ENCODE measurements at places on chromosomes 3 and 15.

DNA sequence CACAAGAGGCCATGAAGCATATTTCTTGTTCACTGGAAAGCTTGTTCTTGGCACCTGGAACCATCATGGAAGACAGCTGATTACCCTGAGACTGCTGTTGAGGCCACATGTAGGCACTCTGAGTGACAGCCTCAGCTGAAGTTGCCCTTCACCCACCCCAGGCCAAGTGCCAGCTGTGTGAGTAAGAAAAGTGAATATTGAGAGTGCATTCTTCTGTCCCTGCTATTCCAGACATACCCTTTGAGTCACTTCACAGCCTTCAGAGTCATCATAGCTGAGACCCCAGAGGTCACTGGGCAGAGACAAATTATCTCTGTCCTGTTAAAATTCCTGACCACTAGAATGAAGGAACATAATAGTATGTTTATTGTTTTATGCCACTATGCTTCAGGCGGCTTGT, 79.6 kb downstream of the NFKBIZ start:
- no peak for DNase-seq

DNA sequence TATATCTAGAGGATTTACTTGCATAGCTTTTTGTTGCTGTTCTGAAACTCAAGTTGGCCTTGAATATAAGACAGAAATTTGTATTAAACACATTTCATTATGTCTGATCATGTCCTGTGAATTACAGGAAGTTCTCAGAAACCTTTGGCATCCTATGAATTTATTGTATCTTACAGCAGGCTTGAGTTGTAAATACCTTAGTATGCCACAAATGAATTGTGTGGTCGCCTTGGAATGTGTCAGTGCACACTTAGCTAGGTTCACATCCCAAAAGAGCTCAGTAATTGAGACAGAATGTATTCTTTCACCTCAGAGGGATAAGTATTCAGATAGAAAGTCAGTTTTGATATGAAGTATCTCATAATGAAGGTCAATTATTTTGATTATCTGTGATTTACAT, 83.4 kb downstream of the NEK11 start:
- DNase-seq = no peak

GRCh38 chr3:158859362-158859761, 57.5 kb downstream of the MFSD1 start:
- no peak for DNase-seq

DNA sequence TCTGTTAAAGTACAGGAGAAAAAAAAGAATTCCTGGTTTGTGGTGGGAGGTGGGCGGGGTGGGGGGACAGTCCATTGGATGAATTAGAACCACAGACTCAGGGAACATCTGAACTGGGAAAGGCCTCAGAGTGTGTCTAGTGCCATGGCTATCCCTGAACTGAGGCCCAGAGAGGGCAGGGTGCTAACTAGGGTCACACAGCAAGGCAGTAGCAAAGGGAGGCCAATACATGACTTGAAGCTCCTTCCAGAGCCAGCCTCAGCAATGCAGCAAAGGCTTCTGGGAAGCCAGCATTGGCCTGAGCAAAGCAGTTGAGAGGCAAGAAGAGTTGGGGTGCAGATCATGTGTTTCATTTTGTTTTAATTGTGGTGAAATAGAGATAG, 85.4 kb downstream of the SMAD6 start:
- no peak for DNase-seq

DNA sequence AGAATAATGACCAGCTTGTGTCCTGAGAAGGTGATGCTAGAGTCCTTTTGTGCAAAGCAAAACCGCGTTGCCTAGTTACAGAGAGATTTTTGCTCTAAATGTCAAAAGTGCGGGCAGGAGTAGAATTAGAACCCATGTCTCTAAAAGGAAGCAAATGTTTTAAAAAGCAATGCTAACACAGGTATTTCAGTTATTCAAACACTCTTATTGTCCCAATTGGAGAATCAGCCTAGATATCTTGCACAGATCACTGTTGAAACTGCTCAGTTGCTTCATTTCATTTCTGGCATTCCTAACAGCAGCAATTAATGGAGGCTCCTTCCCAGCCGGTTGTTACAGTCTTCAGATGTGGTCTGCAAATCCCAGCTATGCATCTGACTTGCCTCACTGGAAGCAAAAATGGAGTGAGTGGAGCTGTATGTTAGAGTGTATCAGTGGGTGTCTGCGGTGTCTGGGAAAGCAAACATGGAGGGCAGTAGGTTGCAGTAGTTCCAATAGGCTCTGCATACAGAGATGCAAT, 55.6 kb upstream of the SEMA6D start:
- DNase-seq = no peak

- no peak for DNase-seq
Measured at GRCh38 chr15:50108461-50108860, 10.6 kb downstream of the ATP8B4 start.

DNA sequence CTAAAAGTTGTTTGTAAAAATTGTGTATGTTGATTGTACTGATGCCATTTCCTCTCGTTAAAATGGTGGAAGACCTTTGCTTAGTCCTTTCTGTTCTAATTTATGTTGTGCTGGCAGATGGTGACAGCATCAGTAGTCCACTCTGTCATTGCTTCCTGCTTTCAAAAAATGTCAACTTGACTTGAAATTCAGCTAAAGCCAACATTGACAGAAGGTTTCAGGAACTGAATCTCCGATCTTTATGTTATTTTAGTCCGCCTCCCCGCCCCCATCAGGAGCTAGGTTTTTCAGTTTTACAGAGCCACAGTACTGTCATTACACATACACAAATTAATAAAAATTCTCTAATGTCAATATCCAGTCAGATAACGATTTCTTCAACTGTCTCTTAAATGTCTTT, 1.5 kb downstream of the CEP63 start:
- no peak for DNase-seq

DNA sequence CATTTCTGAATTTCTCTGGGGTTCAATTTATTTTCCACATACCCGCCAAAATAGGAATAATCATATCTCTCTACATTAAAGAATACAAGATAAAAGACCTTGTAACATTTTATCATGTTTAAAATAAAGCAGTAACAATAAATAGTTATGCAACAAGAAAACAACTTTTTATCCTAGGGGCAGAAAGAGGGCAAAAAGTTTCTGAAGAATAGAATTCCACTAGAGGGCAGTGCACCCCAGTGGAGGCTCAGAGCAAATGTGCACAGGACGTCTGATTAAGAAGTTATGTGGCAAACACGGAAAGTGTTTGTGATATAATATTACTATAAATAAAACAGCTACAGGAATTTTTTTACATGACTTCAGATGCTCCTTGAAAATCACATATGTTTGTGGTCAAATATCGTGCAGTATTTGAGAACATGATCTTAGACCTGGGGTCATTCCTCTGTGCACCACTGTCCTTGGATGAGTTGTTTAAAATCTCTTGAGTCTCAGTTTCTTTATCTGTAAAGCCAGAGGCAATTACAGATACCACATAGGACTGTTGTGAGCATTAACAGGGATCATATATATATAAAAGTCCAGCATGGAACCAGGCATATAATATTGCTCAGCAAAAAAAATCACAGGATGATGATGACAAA, 13.2 kb upstream of the PIK3R4 start:
- DNase-seq = peak; percentile 30

- DNase-seq = no peak
Measured at GRCh38 chr3:37543666-37544065, 318.0 kb upstream of the CTDSPL start.

DNA sequence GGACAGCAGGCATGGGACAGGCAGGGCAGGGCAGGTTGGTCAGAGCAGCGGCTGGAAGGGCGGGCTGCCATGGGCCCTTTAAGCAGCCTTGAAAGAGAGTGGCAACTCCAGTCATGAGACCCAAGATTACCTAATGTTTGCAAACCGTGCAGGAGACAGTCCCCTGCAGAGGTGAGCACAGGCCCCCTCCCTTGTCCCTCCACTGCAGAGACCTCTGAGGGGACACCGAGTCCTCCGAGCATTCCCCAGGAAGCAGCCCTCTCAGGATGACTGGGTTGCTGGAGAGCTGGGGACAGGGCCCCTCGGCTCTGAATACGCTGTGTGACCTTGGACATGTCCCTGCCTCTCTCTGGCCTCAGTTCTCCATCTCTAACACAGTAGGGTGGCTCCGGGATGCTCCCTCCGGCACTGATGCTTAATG, 81.4 kb downstream of the IQSEC1 start:
- no peak for DNase-seq

DNA sequence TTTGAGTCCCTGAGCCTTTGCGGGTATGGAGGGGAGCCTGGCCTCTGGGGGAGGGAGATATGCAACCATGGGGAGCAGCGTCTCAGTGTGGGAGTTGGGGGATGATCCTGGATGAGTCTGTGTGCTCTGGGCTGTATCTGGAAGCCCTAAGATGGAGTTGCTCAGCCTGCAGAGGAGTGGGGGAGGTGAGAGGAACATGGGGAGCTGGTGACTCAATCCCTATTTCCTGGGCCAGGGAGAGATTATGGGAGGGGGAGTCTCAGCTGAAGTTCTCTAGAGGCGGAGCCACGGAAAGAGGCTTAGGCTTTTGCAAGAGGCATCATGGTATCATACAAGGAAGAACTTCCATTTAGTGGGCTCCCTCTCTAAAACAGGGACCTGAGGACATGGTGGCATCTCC, 59.5 kb upstream of the TMEM115 start:
- no peak for DNase-seq

- DNase-seq = no peak
Measured at GRCh38 chr15:83445643-83446042, 1.5 kb upstream of the SH3GL3 start.

DNA sequence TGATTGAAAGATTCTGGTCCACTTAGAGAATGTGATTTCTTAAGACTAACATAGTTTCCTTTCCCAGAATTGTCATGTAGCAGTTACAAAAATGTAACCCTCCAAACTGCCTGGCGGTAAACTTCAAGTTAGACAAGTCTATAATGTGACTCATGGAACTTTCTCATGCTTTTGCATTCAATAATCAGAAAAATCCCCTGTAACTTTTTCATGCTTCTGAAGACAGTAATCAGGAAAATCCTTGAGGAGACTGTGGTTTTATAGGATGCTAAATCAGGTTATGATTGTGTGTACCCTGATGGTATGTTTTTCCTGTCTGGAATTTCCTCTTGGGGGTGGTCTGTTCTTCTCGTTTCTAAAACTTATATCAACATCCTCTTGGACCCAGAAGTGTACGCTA, 74.0 kb upstream of the RARB start:
- no peak for DNase-seq

GRCh38 chr3:131591394-131592014, 88.7 kb upstream of the MRPL3 start:
- DNase-seq = no peak

- no peak for DNase-seq
Measured at GRCh38 chr3:10709110-10709781, 106.8 kb upstream of the SLC6A11 start.

- DNase-seq = no peak
Measured at GRCh38 chr15:94546808-94547207, 315.4 kb downstream of the MCTP2 start.

GRCh38 chr3:42690191-42690590, 4.9 kb downstream of the KLHL40 start:
- no peak for DNase-seq

GRCh38 chr3:46008058-46008457, 12.4 kb upstream of the FYCO1 start:
- DNase-seq = no peak

DNA sequence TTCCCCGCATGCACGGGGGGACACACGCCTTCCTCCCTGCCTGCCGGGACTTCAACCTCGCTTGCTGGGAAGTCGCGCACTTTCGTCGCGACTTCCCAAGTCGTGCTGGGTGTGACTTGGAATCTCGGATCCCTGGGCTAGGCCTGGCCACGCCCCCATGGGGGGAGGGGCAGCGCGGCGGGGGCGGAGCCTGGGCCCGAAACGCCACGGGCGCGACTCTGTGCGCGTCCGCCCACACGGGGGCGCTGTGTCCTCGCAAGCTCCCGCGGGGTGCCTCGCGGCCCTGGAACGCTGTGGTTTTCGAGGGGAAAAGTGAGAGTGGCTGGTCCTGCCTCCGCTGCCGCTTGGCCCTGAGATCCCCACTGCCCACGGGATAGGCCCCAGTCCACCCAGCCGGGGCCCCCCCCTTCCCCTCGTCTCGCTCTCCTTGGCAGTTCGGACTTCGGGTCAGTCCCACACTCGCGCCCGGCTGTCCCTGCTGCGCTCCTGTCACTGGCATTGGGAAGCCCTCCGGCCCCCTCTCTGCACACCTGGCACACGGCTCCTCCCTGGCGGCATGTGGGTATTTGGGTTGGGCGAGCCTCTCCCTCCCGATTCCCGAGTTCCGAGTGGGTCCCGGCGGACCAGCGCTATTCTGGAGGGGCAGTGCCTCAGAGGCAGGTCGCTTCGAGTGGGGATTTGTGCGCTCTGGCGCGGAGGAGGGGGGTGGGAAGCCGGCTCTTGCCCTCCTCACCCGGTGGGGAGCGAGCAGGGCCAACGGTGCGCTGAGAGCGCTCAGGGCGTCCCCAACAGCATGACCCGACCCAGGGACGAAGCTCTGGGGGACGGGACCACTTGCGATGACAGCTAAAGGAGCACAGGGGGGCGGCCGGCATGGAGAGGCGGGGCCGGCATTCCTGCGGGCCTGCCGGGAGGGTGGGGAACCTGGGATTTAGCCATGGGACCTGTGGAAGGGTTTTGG, 23.6 kb downstream of the SEC61A1 start:
- peak; percentile 81 for DNase-seq

GRCh38 chr3:38254872-38255271, 10.7 kb upstream of the SLC22A13 start:
- DNase-seq = no peak

DNA sequence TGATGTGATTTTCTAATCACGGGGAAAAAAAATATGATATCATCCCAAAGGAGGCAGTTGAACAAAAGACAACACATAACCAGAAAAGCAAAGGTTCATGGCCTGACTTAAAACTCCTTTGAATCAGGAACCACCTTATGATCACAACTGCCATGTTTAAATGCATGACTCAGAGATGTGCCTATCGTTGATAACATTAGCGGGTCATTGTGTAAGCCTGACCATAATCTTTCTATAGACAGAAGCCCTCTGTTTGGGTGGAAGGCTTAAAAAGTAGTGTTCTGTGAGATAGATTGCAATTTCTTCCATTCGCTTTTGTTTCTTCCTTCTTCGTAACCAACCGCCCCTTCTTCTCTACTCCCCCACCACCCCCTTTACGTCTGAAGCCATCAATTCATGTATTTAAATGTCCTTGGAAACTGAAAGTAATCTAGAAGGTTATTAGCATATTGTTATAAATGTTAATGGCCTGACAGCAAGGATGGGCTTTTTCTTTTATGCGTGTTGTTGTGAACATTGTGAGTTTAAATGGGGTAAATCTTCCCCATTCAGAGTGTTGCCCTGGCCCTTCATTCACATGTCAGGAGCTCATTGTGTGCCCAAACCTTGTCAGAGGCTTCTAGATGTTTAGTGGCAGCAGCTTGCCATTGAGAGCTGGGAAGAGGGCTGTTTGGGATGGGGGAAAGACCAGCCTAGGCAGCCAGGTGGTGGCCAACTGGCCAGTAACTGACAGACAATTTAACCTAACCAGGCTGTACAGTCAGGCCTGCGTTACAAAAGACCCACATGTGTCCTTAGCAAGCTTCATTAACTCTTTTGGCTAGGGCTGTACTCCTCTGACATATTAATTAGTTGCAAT, 64.5 kb downstream of the EPHA3 start:
- no peak for DNase-seq
